IMR-90 (cell line): ENCODE measurements at places on chromosomes 4 and X.
A peak's percentile ranks its signal among the peaks of the same experiment; 100 is the strongest.

DNA sequence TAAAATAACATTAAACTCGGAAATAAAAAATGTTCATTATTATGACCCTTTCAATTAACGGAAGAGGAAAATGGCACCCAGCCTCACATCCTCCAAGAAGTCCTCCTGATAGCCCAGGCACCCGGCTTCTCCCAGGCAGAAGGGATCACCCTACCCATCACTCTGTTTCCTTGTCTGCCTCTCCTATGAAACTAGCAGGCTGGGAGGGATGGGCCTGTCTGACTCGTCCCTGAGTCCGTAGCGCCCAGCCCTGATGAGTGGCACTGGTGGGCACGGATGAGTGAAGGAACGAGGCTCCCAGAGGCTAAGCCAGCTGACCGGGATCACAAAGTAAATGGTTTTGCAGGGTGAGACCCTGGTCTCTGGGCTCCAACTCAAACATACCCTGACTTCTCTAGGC is 28.6 kb upstream of the KIAA0232 start:
- H3K36me3 ChIP-seq, result no peaks in the 10 kb centered on the region
- no peak for DNase-seq
- no peak overlapping the region for H3K4me3 ChIP-seq
- peaks cover 8% of the 10 kb centered on the region for H3K4me1 ChIP-seq
- H3K27ac ChIP-seq, result no peak overlapping the region

- no peaks in the 10 kb centered on the region for H3K36me3 ChIP-seq
- H3K27ac ChIP-seq, result no peak overlapping the region
- H3K4me3 ChIP-seq, result no peak overlapping the region
- DNase-seq, result peak; percentile 2
- H3K27me3 ChIP-seq, result no peaks in the 10 kb centered on the region
Observed at GRCh38 chr4:135838889-135839288, 1637.3 kb upstream of the PABPC4L start.

- 0 out of 2 replicates have a peak, but pooled peaks cover 2% of the 10 kb centered on the region for H3K4me1 ChIP-seq
- no peak overlapping the region for H3K27ac ChIP-seq
- H3K4me3 ChIP-seq, result no peak overlapping the region
- no peak for DNase-seq
- H3K36me3 ChIP-seq, result no peaks in the 10 kb centered on the region
Observed at GRCh38 chr4:16909281-16909680, 10.8 kb upstream of the LDB2 start.

GRCh38 chrX:151763711-151764110 is 29.2 kb downstream of the CNGA2 start:
- H3K27me3 ChIP-seq, result no peaks in the 10 kb centered on the region
- DNase-seq, result no peak
- no peaks in the 10 kb centered on the region for H3K36me3 ChIP-seq
- no peak overlapping the region for H3K27ac ChIP-seq

- no peaks in the 10 kb centered on the region for H3K36me3 ChIP-seq
- peak; percentile 13 for DNase-seq
- H3K4me3 ChIP-seq, result no peak overlapping the region
Observed at GRCh38 chr4:179804440-179804839, 2362.2 kb upstream of the AGA start.

- H3K36me3 ChIP-seq, result no peaks in the 10 kb centered on the region
- H3K27me3 ChIP-seq, result no peaks in the 10 kb centered on the region
- DNase-seq, result no peak
- H3K4me1 ChIP-seq, result no peaks in the 10 kb centered on the region
- H3K4me3 ChIP-seq, result no peak overlapping the region
Observed at GRCh38 chrX:36336751-36337150, 417.2 kb downstream of the CFAP47 start.

DNA sequence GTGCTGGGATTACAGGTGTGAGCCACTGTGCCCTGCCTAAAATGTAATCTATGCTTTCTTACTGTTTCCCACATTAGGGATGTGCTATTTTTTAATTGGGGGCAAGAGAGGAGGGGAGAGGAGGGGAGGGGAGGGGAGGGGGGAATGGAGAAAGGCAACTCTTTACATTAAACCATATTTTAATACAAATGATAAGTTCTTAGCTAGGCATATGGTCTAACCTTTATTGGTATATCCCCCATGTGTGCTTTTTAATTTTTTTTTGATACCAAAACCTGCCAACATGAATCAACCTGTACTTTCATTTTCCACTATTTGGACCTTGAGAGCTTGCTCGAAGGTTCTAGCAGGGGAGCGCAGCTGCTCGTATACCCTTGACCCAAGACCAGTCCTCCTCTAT is 6.4 kb downstream of the CLOCK start:
- peaks cover 7% of the 10 kb centered on the region for H3K4me1 ChIP-seq
- H3K27ac ChIP-seq, result no peak overlapping the region
- 0 out of 2 replicates have a peak, but pooled peaks cover 1% of the 10 kb centered on the region for H3K36me3 ChIP-seq
- no peak for DNase-seq
- no peaks in the 10 kb centered on the region for H3K27me3 ChIP-seq
